ENCODE measurements at places on chromosomes 11 and 22.
A peak's percentile ranks its signal among the peaks of the same experiment; 100 is the strongest.

- DNase-seq: no peak
Observed at GRCh38 chr11:61883327-61883726, 8.0 kb downstream of the FADS3 start.

DNA sequence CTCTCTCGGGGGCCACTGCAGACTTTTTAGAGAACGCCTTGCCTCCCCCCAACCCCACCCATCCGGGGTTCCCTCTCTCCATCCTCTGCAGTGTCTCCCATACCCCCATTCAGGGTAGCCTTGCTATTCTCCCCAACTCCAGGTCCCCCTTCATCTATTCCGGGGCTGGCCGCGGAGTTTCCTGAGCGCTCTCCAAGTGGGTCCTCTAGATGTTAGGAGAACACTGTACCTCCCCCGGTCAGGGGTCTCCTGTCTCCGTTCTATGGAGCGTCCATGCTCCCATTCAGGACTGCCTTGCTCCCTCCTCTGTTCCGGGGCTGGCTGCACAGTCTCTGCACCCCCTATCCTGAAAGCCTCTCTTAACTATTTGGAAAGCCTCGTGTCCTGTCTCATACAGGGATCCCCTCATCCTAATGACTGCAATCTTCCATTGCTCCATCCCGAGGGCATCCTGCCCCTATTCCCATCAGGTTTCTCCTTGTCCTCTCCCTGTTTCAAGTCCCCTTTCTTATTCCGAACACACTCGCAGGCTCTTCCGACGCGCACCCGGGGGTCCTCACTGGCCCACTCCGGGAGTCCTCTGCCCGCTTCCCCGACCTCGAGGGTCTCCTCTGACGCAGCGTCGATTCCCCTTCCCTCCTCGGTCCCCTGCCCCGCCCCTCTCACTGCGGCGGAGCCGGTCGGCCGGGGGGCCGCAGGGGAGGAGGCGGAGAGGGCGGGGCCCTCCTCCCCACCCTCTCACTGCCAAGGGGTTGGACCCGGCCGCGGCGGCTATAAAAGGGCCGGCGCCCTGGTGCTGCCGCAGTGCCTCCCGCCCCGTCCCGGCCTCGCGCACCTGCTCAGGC is at the start of gene NEFH:
TSS of gene NEFH (plus strand) at position 802 of the 845 bp plus-strand sequence. CDS start 45 bp downstream, outside the sequence.
- DNase-seq: no peak

DNA sequence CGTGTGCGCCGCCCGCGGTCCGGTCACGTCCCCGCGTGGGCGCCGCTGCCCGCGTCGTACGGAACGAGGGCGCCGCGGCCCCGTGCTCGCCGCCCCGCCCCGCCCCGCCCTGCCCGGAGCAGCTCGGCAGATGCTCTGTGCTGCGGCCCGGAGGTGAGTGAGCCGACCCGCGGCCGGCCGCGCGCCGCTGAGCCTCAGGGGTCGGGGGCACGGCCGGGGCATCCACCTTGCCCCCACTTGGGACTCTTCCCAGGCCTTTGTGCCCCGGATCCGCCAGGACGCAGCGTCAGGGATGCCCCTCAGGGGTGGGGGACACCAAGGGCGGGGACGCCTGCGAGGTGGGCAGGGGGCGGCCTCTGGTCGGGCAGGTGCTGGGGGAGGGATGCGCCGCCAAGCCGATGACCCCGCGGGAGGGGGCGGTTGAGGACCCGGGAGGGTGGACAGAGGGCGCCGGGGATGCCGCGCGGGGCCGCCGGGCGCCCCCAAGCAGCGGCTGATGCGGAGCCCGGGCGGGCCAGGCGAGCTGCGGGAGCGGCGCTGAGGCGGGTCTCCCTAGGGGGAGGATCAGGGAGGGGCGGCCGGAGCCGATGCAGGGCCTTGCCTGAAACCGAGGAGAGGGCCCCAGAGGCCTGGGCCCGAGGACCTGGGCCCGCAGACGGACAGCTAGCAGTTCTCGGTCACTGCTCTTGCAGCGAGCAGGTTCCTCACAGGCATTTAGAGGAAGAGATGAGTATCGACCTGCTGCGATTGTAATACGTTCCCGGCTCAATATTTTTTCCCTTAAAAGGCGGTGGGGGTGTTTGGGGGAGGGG is at the start of gene GNAZ:
TSS of gene GNAZ (plus strand) at position 102 of the 812 bp plus-strand sequence. CDS start 25,177 bp downstream, outside the sequence.
- DNase-seq: peak; percentile 45

GRCh38 chr11:111908639-111909305 is 2.8 kb downstream of the CRYAB start:
- DNase-seq: no peak

- peak; percentile 74 for DNase-seq
Observed at GRCh38 chr22:29030618-29031226, 30.9 kb downstream of the C22orf31 start.

DNA sequence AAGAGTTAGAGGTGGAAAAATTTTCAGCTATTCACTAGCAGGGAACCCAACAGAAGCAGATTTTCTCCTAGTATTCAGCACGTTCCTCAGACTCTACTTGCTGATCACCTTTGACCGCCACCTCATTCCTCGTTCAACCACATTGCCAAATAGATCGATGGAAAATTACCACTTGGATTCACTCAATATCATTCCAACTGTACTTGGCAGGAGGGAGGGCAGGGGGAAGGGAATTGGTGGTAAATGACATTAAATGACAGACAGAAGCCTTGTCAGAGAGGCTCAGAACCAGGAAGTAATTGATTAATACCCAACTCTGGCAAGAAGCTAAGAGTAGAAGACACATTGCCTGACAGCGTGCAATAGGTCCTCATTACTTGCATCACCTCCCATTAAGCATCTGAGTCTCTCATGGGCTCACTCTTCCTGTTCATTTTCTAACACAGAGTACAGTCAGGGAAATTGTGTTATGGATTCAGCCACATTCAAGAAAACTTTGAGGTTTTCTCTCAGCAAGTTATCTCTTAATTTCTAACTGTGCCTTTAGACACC is 240.5 kb upstream of the FAT3 start:
- no peak for DNase-seq

- no peak for DNase-seq
Observed at GRCh38 chr11:76604081-76604625, 66.4 kb downstream of the LRRC32 start.

GRCh38 chr11:2210366-2211112 is 38.9 kb upstream of the TH start:
- DNase-seq: peak; percentile 27

GRCh38 chr22:23677701-23677995 is 13.2 kb upstream of the RGL4 start:
- DNase-seq: peak; percentile 33

DNA sequence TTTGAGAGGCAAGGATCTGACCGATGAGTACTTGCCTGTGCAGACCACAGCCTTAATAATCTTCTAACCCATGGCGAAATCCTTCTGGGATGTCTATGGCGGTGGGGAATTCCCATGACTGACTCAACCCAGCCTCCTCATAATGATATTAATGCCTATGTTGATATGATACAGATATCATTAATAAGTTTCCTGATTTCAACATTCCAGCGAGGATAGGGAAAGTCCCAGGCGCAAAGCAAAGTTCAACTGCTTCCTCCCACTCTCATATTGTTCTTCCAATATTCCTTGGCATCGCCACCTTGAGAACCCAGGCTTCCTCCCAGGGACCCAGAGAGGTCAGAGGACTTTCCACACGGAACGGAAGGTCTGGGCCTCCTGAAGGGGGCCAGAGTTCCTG is 110.3 kb upstream of the TMEM45B start:
- DNase-seq: no peak

- no peak for DNase-seq
Observed at GRCh38 chr22:47180796-47181195, 418.3 kb downstream of the TBC1D22A start.

GRCh38 chr11:8082391-8083087 is 1.5 kb downstream of the TUB start:
- no peak for DNase-seq

GRCh38 chr11:47887910-47888569 is 39.9 kb upstream of the NUP160 start:
- DNase-seq: no peak

DNA sequence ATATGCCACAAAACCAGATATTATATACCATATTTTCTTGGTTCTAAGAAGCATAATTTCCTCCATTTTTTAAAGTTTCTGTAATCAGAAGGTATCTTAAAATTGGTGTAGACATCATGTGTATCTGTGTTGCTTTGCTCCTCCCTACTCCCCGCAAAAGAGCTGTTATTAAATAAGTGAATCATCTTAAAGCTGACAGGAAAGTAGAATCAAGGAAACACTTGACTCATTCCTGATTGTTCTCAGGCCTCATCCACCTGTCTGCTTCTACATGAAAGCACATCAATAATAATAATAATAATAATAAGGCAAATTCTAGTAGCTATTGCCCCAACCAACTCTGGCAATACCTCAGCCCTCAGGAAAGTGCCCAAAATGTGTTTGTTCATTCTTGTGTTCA is 26.2 kb upstream of the GUCY1A2 start:
- DNase-seq: no peak

GRCh38 chr11:43979571-43980219 is 37.3 kb downstream of the C11orf96 start:
- no peak for DNase-seq

DNA sequence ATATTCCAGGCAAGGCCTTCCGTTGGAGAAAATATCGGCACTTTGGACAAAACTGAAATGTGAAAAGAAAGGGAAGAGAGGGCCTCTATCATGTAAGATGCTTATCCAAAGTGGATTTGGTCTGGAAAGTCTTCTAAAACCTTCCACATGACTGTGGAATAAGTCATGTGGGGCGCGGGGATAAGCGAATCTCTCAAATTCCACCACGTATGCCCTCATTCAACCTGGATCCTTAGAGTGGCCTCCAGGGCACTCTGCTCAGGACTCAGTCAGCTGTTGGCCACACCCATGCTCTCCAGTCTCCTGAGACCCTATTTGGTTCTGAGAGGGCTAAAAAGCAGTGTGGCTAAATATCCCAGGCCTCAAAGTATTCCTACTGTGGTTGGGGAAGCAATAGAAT is 2.0 kb upstream of the TIMP3 start:
- DNase-seq: no peak

- no peak for DNase-seq
Observed at GRCh38 chr11:69159150-69159852, 3.6 kb downstream of the SMIM38 start.

GRCh38 chr11:33574331-33574730 is 126.3 kb downstream of the C11orf91 start:
- DNase-seq: no peak

DNA sequence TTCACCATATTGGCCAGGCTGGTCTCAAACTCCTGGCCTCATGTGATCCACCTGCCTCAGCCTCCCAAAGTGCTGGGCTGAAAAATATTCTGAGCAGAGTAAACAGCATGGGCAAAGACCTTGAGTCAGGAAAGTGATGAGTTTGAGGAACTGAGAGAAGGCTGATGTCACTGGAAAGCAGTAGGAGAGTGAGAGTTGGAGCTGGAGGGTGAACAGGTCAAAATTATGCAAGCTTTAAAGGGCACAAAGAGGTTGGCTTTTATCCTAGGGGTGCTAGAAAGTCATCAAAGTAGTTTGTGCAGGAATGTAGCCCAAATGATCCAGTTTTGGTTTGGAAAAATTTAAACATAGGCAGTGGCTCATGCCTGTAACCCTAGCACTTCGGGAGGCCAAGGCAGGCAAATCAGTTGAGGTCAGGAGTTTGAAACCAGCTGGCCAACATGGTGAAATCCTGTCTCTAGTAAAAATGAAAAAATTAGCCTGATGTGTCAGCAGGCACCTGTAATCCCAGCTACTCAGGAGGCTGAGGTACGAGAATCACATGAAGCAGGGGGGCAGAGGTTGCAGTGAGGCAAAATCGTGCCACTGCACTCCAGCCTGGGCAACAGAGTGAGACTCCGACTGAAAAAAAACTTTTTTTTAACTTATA is 44.7 kb upstream of the CXCR5 start:
- no peak for DNase-seq

DNA sequence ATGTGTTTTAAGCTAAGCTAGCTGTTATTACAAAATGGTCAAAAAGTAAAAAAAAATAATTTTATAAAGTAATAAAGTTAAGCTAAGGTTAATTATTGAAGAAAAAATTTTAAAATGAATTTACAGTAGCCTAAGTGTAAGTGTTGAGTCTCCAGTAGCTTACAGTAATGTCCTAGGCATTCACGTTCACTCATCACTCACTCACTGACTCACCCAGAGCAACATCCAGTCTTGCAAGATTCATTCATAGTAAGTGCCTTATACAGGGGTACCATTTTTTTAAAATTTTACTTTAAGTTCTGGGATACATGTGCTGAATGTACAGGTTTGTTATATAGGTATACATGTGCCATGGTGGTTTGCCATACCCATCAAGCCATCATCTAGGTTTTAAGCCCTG is 11.6 kb upstream of the OOSP4B start:
- DNase-seq: no peak

DNA sequence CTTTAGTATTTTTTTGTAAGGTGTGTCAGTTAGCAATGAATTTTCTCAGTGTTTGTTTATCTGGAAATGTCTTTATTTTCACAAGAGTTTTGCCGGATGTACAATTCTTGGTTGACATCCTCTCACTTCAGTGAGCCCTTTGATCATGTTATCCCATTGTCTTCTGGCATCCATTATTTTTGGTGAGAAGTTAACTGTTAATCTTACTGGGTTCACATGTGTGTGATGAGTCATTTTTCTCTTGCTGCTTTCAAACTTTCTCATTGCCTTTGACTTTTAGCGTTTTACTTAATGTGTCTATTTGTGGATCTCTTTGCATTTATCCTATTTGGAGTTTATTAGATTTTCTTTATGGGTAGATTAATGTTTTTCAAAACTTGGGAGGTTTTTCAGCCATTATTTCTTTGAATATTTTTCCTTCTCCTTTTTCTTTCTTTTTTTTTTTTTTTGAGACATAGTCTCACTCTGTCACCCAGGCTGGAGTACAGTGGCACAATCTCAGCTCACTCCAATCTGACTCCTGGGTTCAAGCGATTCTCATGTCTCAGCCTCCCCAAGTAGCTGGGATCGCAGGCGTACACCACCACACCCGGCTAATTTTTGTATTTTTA is 100.5 kb upstream of the RRM1 start:
- no peak for DNase-seq

- DNase-seq: no peak
Observed at GRCh38 chr11:82546661-82547557, 186.8 kb downstream of the FAM181B start.

- no peak for DNase-seq
Observed at GRCh38 chr11:1947592-1948237, 583 bp downstream of the MRPL23 start.

DNA sequence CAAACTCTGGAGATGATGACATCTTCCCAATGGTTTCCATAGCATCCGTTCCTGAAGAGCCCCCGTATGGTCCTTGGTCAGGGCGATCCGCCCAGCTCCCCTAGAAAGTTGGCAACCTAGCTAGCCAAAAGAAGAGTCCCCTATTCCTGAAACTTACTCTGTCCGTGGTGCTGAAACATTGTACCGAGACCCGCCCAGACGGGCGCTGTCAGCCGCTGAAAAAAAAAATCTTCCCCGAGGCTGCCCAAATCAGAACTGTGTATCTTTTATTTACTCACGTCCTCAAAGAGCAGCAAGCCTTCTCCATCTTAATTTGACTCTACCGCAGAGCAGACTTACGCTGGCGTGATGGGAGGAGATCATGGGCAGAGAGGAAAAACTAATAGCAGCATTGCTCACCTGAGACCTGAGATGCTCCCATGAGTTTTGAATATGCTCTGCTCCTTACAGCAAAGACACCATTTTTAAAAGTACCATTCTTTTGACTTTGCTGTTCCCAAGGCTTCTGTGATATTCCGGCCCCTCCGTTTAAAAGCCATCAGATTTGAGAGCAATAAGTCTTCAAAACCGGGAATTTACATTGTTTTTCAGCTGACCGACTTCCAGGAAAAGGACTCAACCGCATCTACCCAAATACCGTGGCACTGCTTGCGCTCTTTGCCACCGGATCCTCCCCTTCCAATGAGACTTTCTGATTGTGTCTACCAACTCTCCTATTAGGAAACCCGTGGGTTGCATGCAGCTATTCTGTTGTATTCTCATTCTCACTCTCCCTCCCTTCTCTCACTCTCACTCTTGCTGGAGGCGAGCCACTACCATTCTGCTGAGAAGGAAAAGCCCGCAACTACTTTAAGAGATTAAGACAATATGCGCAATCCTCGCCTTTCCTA is at the start of gene SLC17A6:
TSS of gene SLC17A6 (plus strand) at position 786 of the 890 bp plus-strand sequence. CDS start 153 bp downstream, outside the sequence.
- no peak for DNase-seq
